Spinal cord (tissue), 10 donors: ENCODE measurements at places on chromosomes 7 and 10. TPM values are rescaled to one million over a fixed set of nuclear protein-coding genes. Genes with fewer than 3 reads are reported as not detected.
A peak's percentile ranks its signal among the peaks of the same experiment; 100 is the strongest.

- no peak for DNase-seq
These were observed 79.8 kb upstream of the RSU1 start for GRCh38 chr10:16896993-16897392.

Gene SLC13A1
- not detected for total RNA-seq

Gene LIPN
- 0.30 TPM for total RNA-seq

GRCh38 chr7:101410743-101411507 lies 48.2 kb downstream of the COL26A1 start:
- no peak for DNase-seq

DNA sequence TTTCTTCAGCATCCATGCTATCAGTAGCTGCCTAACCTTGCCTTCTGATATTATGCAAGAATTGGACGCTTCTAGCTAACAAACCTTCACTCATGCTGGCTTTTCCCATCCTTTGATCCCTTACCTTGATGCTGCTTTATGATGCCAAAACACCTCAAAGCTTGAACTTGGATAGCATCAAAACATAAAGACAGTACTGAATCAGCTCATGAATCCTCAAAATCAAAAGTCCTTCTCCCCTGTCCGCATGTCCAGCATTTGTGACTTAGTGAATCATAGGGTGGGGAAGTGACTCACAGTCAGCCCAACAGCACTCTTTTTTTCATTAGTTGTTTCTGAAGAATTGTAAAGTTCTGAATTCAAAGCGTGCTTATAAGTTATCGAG lies 89.5 kb upstream of the PIK3CG start:
- DNase-seq, result no peak

Gene DPP6
- total RNA-seq, result 36.3 TPM

DNA sequence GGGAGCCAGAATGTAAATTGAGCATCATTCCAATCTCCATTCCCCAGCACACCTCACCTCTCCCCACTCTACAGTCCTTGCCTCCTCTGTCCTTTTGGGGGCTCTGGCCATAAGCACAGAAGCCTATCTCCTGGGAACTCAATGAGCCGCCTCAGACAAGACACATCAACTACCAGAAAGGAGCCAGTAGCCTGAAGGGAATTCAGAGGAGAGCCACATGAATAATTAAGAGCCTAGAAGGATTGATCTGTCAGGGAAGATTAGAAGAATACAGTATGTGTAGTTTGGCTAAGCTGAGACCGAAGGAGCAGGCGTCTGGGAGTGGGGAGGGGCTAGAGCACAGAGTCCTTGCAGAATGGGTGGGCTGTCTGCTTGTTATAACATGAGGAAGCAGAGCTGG lies 31.2 kb downstream of the FRMD4A start:
- DNase-seq, result no peak

Gene C10orf67
- 0.69 TPM for total RNA-seq

Gene PRKG1
- 18.8 TPM for total RNA-seq

Gene COMMD3
- total RNA-seq, result 55.9 TPM

DNA sequence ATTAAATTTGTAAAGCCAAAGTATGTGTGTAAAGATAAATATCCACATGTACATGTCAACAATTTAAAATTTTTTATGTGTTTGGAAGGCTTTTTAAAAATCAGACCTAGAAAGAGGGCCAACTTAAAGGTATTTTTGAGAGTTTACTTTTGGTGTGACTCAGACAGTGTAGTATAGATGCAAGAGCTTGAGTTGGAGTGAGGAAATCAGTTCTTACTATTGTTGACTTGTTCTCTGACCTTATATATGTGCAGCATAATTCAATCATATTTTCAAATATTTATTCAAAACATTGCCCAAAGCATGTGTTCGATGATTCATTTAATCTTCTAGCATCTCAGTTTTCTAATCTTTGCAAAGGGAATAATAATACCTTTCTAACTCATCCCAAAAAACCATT lies 243.7 kb upstream of the PRKCQ start:
- DNase-seq, result no peak

DNA sequence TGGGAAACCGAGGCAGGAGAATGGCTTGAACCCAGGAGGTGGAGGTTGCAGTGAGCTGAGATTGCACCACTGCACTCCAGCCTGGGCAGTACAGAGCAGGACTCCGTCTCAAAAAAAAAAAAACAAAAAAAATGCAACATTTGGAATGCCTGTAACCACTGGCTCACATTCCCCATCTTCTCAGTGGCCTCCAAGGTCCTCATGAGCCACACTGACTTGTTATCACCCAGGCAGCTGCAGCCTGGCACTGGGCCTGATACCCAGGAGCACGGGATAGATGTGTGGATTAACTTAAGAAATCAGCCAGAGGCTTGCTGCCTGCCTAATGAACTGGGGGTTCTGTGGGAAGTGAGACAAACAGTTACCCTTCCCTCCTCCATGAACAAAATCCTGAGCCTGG lies 23.0 kb downstream of the JCAD start:
- DNase-seq, result no peak

Gene ADAM8
- total RNA-seq, result 1.7 TPM

GRCh38 chr7:33998476-33998875 lies 93.1 kb downstream of the BMPER start:
- DNase-seq, result no peak

Gene IGF2BP3
- total RNA-seq, result 37.3 TPM

GRCh38 chr10:129494740-129495139 lies 27.7 kb downstream of the MGMT start:
- DNase-seq, result no peak

Gene TUBAL3
- total RNA-seq, result 0.66 TPM

DNA sequence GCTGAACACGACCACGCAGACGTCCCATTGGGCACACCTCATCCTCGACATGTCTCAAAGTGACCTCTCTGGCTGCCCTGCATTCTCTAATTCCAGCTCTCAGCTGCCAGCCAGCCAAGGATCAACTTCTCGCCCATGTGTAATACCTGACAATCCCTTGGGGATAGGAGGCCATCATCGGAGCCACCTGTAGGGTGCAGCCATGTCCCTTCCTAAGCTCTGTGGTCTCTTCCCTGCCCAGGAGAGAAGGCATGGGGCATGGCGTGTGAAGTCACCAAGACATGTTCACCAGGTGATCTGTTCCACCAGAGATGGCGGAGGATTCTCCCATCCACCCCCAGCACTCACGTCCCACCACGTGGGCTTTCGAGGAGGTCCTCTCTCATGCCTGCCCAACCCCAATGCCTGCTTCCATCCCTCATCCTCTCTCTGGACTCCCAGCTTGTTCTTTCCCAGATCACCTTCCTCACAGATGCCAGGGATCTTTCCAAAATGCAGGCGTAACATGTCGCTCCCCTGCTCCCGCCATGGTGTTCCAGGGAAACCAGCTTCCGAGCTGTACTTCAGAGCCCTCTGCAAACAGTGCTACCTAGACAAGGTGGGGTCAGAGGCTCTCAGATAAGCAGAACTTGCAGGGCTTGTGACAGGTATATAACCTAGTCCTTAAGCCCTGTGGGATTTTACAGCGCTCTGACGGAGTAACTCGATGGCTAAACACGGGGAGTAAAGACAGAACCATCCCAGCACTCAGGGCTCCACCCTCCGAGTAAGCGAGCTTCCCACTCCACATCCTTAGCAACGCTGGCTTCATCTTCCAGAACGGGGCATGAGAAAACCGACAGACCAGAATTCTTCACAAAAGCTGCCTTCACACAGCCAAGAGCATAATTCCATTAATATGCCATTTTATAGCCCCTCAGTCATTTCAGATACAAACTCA lies 41.1 kb downstream of the BRI3 start:
- no peak for DNase-seq

DNA sequence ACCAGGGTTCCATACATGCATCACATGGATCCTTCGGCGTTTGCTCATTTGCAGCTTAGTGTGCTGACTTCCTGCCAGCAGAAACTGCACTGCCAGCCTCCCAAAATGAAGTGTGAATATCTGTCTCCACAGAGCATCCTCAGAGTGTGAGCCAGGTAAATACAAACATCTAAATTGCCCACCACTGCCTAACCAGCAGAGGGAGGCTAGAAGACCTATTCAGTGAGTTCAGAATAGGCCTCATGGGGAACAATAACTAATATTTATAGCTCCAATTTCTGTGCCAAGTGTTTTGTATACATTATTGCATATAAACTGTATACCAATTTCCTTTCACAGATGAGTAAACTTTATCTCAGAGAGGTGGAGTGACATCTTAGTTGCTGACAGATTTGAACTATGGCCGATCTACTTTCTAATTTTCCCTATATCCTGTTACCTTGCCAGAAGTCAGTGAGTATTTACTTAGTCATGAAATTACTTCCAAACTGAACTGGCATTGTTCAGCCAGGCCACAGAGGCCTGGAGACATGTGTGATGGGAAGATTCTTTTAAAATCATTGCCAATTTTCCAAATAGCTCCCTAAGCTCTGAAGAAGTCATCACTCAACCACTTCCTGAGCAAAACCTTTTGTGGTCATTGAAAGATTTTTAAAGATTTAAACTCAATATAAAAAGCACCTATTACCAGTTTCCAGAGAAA lies 926.5 kb upstream of the GHITM start:
- DNase-seq, result peak; percentile 14

DNA sequence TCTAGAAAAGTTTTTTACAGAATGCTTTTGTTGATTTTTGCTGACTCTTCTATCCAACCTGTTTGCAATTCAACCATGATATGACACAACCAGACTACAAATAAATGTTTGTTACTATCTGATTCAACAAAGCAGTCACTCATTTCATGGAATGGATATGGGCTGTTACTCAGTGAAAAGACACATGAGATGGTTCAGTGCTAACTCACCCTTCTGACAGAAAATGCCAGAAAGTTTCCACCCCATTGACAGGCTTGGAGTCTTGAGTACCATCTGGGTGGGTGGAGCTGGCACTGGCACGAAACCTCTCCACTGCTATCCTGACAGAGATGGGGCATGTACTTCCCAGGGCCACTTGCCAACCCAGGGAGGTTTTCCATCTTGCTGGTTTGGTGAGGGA lies 39.5 kb downstream of the RBM28 start:
- no peak for DNase-seq

Gene OPN4
- total RNA-seq, result not detected

Gene CALML5
- not detected for total RNA-seq

- DNase-seq, result no peak
These were observed 146.7 kb upstream of the MGMT start for GRCh38 chr10:129320340-129320739.

DNA sequence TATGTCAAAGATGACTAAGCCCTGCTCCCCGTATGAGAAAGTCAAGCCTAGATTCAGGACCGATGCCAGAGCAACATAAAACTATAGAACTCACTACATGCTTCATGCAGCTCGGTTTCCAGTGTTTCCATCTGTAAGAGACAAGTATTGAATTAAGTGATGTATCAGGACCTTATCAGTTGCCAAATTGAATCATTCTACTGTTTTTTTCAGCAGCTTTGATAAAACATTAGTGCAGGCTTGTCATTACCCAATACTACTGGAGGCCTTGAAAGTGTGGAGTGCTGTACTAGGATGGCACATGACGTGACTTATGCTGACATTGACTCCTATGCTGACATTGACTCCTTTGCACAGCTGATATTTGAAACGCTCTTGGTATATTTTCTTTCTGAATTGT lies 10.8 kb upstream of the NRP1 start:
- DNase-seq, result no peak

DNA sequence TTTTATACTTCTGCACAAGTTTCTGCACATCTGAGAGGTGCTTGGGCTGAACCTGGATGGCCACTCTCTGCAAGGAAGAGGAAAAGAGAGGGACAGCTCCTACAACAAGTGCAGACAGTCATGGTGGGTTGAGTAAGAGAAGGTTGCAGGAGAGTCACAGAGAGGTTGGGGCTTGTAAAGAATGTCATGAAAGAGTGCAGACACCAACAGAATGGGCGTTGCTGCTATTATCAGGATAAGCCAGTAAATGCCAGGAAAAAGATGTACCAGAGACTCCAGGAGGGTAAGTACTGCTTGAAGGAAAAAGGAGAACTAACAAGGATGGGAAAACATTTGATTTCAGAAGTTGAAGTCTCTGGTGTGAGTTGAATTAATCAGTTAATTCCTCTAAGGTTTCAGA lies 77.8 kb upstream of the NRP1 start:
- no peak for DNase-seq

Gene CYP3A4
- 0.11 TPM for total RNA-seq

- no peak for DNase-seq
These were observed 107.5 kb upstream of the GPR26 start for GRCh38 chr10:123558651-123559050.

GRCh38 chr10:126350216-126350992 lies 37.9 kb downstream of the ADAM12 start:
- no peak for DNase-seq

DNA sequence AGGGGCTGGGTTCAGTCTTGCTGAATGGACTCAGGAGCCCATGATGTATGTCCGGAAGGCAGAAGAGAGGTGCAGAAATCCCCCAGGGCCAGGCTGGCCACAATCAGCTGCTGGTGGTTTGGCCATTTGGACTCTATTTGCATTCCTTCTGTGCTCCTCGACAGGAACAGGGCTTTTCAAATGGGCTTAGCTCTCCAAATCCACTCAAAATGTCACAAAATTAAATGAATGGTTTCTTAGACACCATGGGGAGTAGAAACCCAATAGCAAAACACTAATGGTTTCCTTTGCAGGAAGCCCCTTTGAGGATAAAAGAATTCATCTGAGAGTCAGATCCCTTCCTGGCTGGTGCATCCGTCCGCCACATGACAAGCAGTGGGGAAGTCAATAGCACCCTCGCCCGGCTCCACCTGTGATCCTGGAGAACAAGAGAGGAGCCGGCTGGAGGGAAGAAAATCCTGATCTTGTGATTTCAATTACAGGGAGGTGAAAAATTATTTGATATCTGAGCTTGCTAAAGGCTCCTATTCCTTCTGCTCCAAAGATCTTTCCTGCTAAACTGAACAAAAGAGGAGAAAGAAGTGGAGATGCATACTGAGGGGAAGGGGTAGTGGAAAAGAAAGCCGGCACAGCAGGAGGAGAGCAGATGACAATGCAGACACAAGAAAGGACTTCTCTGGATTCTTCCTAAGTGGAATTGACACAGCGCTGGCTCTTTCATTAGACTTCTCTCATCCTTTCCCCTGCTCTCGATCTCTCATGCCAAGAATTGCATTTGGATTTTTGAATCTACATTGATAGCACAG lies 190.7 kb downstream of the C7orf25 start:
- DNase-seq, result no peak

Gene ZWINT
- total RNA-seq, result 28.9 TPM

DNA sequence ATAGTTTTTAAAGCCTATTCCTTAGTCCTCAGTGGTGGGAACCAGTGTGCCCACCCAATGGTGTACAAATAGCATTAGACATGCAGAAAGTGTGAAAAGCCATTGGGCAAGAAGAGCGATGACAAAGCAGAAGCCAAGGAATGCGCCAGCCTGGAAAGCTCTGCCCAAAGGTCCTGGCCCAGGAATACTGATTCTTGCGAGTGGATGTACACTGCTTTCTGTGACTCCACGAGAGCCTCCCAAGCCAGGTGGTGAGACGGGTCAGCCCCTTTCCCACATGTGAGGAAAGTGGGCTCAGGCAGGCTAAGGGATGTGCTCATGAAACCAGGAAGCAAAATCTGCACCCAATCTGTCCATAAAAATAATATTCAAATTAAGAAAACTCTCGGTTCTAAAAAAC lies 106.6 kb downstream of the ADCY1 start:
- no peak for DNase-seq

GRCh38 chr10:77890097-77890496 lies 36.5 kb downstream of the DLG5 start:
- DNase-seq, result no peak

Gene PLOD3
- 40.1 TPM for total RNA-seq

Gene SYNPO2L
- total RNA-seq, result not detected
